ENCODE measurements at places on chromosomes 4 and X.

DNA sequence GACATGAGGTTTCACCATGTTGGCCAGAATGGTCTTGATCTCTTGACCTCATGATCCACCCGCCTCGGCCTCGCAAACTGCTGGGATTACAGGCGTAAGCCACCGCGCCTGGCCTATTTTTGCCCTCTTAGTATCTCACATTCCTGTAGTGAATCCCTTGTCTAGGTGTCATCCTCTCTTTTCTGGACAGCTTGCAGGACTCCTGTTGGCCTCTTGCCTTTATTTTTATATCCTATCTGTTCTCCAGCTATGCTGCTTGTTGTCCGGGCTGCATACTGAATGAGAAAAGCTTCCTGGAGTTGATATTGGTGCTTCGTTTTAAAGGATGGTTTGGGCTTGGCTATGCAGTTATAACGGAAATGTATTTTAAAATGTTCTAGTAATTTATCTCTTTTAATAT is 148.6 kb downstream of the TLL1 start:
- no peak for DNase-seq

GRCh38 chr4:6873291-6873690 is 36.3 kb upstream of the TBC1D14 start:
- DNase-seq: no peak

DNA sequence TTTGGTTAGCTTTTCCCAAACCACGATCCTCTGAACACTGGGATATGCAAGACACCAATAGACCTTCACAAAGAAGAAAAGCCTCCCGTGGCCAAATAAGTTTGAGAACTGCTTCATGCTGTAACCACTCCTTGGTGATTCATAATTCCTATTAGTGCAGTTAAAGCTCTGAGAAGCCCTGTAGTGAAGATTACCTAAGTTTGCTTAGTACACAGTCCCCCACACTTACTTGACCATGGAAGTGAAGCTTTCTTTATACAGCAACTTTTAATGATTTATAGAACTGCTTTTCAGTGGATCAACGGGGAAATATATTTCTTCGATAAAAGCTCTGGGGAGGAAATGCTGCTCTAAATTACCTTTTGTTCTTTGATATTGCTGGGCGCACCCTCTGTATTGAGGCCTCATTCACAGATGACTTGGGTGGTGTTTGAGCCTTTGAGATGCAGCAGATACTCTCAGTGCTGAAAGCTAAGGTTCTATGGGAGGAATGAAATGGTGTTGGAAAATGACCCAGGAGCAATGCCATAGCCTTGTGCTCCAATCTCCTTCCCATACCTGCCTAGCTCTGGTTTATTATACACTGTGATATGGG is 67.4 kb downstream of the CBLL2 start:
- DNase-seq: no peak

- no peak for DNase-seq
Measured at GRCh38 chr4:26321373-26322221, 783 bp downstream of the RBPJ start.

DNA sequence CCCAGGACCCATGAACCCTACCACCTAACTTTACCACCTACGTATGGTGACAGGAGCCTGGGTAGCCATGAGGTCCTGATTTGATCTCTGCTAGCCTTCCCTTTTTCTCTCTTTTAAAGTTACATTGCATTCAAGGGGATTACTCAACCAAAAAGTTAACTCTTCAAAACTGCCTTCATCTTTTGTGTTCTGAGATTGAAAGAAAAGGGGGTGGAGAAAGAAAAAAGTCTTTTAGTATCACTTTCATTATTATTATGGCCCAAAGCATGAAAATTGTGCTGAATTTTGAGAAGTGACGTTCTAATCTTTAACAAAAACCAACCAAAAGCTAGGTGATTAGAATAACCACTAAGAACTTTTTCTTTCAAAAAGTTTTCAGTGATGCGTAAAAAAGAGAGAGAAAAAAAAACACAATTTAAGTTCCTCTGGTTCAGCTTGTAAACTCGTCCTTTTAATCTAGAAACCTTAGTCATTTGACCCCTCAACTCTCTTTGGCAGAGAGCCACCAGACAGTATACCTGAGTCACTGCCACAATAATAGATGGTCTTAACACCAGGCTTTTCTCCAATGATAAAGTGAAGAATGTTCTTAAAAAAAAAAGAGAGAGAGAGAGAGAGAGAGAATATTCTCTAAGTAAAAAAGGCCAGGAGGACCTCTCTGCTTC is 347.4 kb upstream of the FGF13 start:
- DNase-seq: no peak

GRCh38 chr4:137541181-137541580 is 8.9 kb upstream of the PCDH18 start:
- DNase-seq: no peak

DNA sequence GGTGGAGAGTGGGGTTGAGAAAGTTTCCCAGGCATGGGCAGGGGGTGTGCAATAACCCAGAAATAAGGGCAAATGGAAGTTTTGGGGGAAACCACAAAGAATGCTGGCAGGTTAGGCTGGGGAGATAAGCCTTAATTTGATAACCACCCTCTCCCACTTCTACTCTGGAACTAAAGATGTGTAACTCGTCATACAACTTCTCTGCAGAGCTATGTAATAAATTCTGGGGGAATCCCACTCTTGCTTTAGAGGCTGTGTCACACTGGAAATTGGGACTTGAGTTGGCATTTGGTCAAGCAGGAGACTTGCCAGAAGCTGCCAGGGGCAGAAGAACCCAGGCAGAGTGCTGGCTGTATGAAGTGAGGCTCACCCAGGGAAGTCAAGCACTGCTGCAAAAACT is 170.9 kb upstream of the CPEB2 start:
- no peak for DNase-seq
